ENCODE measurements at places on chromosomes 5 and 9.

GRCh38 chr5:74130155-74130897, 504.3 kb downstream of the ARHGEF28 start:
- peak; percentile 42 for DNase-seq

DNA sequence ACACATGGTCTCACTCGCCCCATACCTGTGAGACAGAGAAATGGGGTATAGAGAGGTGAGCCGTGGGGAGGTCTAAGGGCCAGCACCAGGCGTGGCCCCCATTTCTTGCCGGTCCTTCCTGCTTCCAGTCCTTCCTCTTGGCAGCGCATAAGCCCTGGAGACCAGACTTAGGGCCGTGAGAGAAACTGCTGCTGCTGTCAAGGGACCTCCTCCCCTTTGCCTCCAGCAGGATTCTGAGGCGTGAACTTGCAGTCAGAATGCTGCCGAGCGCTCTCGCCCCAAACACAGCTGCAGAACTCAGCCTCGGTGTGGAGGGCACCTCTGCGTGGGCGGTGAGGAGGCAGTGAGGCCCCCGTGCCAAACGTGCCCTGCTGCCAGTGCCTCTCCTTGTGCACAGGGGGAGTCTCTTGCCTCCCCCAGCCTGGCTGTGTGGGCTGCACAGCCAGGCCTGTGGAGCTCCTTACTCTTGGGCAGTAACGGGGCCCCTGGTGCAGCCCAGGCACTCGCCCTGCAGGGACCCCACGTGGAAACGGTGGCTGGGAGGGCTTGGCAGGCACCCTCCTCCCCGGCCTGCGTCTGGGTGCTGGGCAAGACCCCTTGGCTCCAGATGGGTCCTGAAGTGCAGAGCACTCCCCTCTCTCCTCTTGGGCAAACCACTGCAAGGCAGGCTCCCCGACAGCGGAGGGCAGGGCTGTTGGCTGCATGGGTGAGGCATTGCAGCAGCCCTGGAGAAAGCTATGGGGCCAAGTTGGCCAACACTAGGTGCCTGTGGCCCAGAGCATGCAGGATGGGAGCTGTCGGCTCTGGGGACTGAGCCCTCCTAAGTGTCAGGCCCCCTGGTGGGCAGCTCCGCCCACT, 85.4 kb downstream of the RXRA start:
- no peak for DNase-seq

GRCh38 chr5:90590-91547, 1.1 kb upstream of the PLEKHG4B start:
- DNase-seq = peak; percentile 57

GRCh38 chr9:1207686-1208085, 157.5 kb downstream of the DMRT2 start:
- no peak for DNase-seq

DNA sequence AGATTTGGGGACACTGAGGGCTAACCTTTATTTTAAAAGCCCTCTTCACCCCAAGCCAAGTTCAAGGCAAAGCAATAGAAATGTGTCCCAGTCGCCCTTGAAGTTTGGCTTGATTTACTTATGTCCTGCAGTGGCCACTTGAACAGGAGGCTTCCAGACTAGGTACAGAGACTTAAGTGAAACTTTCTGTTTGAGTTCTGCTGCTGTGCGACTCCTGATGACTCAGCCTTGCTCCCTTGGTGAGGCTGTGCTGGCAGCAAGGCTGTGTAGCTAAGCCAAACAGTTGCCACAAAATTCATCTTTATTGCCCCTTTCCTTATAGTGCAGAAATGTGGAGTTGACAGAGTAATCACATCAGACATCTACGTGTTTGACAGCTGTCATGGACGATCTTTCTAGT, 68.8 kb upstream of the NTRK2 start:
- DNase-seq = no peak

DNA sequence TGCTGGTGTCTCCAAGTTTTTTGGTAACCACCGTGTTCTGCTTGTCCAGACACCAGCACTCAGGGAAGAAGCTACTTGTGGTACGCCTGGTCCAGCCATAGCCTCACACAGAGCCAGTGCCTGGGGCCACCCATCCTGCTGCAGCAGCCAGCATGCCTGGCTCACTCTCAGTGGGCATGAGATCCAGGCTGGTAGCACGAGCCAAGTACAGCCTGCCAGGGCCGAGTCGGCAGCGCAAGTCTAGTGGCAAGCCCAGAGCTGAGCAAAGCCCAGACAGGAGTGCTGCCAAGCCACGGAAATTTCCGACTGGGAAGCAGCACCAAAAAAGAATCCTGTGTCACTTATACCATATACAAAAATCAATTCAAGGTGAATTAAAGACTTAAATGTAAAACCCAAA, 36.3 kb upstream of the FBXL17 start:
- no peak for DNase-seq

DNA sequence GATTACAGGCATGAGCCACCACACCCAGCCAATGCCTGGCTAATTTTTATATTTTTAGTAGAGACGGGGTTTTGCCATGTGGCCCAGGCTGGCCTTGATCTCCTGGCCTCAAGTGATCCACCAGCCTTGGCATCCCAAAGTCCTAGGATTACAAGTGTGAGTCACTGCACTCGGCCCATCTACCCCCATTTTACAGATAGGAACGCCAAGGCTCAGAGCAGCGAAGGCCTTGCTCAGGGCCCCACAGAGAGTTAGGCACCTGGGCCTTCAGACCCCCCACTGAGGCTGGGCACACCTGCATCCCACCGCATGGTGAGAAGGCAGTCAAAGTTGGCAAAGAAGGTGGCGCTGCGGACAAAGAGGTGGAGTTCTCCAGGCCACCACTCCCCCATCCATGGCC, 143.1 kb downstream of the GAPVD1 start:
- DNase-seq = no peak

GRCh38 chr9:100014846-100015245, 84.0 kb downstream of the ERP44 start:
- DNase-seq = no peak

DNA sequence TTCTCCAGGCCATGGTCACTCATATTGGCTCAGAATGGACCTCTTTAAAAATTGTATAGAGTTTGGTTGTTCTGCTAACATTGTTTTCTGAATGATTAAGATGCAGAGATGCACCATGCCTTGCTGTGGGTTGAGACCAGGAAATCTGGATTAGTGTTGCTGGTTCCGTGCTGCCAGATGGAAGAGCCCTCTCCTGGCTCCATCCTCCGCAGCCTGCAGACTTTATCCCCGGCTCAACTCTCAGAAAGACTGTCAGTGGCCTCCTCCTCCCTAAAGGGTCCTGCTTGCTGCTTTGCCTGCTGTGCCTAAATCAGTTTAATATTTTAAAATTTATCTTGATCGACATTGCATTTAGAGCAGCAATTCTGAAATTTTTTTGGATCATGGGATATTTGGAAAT, 196.7 kb downstream of the TENT4A start:
- no peak for DNase-seq

DNA sequence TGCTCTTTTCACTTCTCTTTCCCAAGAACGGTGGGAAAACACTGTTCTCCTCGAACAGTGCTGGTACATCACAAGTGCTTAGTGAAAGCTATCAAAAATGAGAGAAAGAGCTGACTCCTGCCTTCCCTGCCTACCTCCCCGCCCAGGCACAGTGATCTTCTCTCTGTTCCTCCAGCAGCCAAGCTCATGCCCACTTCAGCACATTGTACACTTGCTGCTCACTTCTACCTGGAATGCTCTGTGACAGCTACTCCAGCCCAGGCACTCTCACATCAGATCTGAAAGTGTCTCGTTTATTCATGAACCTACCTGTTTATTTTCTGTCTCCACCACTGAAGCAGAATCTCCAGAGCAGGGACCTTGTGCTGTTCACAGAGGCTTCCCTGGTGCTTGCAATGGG, 1.8 kb downstream of the SLC35D2 start:
- no peak for DNase-seq

GRCh38 chr5:32712481-32713360, 1.6 kb downstream of the NPR3 start:
- DNase-seq = no peak

DNA sequence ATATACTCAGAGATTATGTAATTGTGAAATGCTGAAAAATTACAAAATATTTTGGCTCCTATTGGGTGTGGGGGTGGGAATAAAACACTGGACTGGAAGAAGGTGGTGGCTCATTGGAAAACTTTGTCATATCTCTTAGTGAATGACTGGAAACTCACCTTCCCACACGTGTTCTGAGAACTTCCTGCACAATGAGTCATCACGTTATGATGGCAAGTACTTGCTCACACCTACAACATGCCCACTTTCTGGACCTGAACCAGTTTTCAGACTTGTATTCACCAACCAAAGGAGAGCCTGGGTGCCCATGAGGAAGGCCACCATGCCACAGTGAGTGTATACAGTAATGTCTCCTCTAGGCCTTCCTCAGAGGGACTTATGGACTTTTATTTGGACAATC, 294.8 kb downstream of the ASTN2 start:
- no peak for DNase-seq

DNA sequence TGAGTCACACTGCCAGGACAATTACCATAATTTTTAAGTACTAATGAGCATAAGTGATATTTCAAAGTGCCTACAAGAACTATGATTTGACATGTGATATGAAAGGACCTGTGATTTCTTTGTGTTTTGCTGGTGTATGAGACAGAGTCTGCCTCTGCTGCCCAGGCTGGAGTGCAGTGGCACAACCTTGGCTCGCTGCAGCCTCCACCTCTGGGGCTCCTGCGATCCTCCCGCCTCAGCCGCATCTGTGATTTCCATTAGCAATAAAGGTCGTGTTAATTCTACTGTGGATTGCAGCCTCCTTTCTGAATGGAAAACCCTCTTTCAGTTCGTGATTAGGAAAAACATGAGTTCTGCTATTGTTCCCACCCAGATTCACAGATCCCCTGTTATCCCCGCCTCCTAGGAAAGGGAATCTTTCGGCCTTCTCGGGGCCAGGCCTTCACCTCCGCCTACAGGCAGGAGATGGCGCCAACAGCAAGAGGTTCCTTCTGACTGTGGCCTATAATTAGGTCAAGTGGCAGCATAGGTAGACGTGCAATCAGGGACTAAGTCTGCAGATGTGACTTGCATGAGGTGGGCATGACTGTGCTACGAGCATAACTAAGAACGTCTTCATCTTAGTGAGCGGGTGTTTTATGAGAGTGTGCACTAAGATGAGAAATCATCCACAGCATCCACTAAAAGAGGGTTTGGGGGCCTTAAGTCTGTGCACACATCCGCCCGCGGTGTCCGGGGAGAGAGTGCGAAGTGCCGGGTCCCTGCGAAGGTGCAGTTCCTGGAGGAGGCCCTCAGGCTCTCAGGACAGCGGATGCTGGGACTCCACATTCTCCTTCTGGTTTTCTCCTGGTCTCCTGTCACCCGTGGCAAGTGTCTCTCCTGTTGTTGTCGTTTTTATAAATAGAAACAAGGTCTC, 23.1 kb downstream of the TRIM7 start:
- no peak for DNase-seq

- DNase-seq = no peak
Observed at GRCh38 chr9:126000731-126001580, 253.8 kb downstream of the PBX3 start.

DNA sequence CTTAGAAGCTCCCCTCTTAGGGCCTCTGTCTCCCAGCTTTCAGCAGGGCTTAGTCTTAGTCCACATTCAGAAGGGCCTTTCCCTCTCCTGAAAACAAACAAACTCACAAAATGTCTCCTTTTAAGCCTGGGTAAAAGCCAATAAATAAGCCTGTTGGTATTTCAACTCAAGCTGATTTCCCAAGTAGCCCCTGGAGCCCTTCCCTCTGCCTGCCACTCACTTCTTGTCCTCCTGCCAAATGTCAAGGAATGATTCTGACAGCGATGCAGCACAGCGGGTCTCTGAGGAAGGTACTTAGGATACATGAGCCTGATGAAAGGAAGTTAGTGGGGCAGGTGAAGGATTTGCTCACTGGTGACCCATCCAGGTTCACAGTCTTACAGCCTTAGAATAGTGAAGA, 210.5 kb downstream of the PJA2 start:
- no peak for DNase-seq

Data from NCI-H2171 (cell line).